ENCODE measurements at places on chromosomes 6 and 20. TPM values are rescaled to one million over a fixed set of nuclear protein-coding genes. Genes with fewer than 3 reads are reported as not detected.

Gene RAD21L1
- total RNA-seq = not detected

Gene VGLL2
- total RNA-seq = not detected

Gene CPXM1
- total RNA-seq = not detected

Gene TMEM217
- total RNA-seq = 0.99 TPM

Gene COL9A3
- total RNA-seq = 0.58 TPM

Gene TMC2
- not detected for total RNA-seq

Gene RIMS1
- not detected for total RNA-seq

Gene TDP2
- total RNA-seq = 44.5 TPM

Gene SLC2A4RG
- total RNA-seq = 59.2 TPM

Gene SLC52A3
- total RNA-seq = 0.92 TPM

Gene SSR1
- total RNA-seq = 79.2 TPM

Gene ATF6B
- 36.7 TPM for total RNA-seq

Gene RNF217
- 6.9 TPM for total RNA-seq

Gene THBS2
- total RNA-seq = not detected

Gene PDYN
- not detected for total RNA-seq

Gene FNDC1
- total RNA-seq = 0.07 TPM

Gene TUBB2B
- 13.2 TPM for total RNA-seq

Gene TAF4
- total RNA-seq = 23.6 TPM

Gene DEFB128
- not detected for total RNA-seq

Gene PDE7B
- 2.2 TPM for total RNA-seq

Gene MTFR2
- total RNA-seq = 12.1 TPM

Gene NEURL2
- total RNA-seq = 0.79 TPM

Gene BCAS1
- 0.53 TPM for total RNA-seq

Gene PPP1R3G
- 1.6 TPM for total RNA-seq

Gene NFATC2
- total RNA-seq = 7.7 TPM

Gene SLC22A7
- total RNA-seq = not detected

Gene SPATS1
- total RNA-seq = not detected

Gene DCDC2
- total RNA-seq = 3.0 TPM

Gene POLR1C
- 61.1 TPM for total RNA-seq

Gene SLC25A27
- total RNA-seq = 0.09 TPM

Gene ATP6V1G2
- total RNA-seq = 0.62 TPM

Gene KIAA1755
- total RNA-seq = 0.14 TPM

Gene CHRNA4
- 0.20 TPM for total RNA-seq

Gene NKX2-2
- not detected for total RNA-seq

Gene NELFE
- total RNA-seq = 83.5 TPM

Gene FOXS1
- 0.94 TPM for total RNA-seq

Gene MAPK13
- 1.1 TPM for total RNA-seq

Gene TAGAP
- total RNA-seq = not detected

Gene GTSF1L
- not detected for total RNA-seq

Gene KLC4
- 6.6 TPM for total RNA-seq

Gene KCNB1
- total RNA-seq = 0.44 TPM

Gene APCDD1L
- 0.06 TPM for total RNA-seq

Gene ECT2L
- total RNA-seq = not detected

Gene NCOA7
- 24.8 TPM for total RNA-seq

Gene FERMT1
- total RNA-seq = 19.4 TPM

Gene NINL
- 13.6 TPM for total RNA-seq

Gene C2
- 0.66 TPM for total RNA-seq

Gene PEX7
- 5.1 TPM for total RNA-seq

Gene ZNF133
- 12.4 TPM for total RNA-seq

Gene SLC22A16
- not detected for total RNA-seq

Gene PROCR
- total RNA-seq = 129 TPM

Gene VSTM2L
- 6.3 TPM for total RNA-seq

Gene IL17F
- not detected for total RNA-seq

Gene CLIC5
- total RNA-seq = not detected

Data from A549 treated with CpdA at 1 μM for 4 hours (cell line).